Activated CD4-positive, alpha-beta T cell treated with anti-CD3 and anti-CD28 coated beads for 48 hours (primary cell): ENCODE measurements at places on chromosomes 5 and 9.
A peak's percentile ranks its signal among the peaks of the same experiment; 100 is the strongest.

- no peak for DNase-seq
These were observed 47.1 kb upstream of the BOD1 start for GRCh38 chr5:173663352-173664153.

GRCh38 chr9:131685753-131686706 lies 53.8 kb downstream of the RAPGEF1 start:
- DNase-seq: no peak

DNA sequence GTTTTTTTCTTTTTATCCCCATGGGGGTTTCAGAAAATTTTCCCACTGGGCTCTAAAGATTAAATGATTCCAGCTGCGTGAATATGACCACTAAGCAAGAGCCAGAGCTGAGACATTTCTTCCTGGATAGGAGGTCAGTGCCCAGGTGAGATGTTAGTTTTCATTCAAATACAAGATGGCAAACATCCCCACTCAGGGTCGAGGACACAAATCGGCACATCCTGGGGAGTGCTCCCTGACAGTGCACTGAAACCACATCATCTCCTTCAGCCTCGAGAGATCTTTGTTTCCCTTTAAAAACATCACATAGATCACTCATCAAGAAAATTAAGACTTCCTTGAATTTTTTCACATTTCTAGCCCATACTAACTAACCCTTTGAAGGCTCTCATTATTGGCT lies 273.2 kb upstream of the PANK3 start:
- no peak for DNase-seq

GRCh38 chr5:169939731-169940130 lies 40.6 kb downstream of the INSYN2B start:
- DNase-seq: no peak

- DNase-seq: no peak
These were observed 38.4 kb upstream of the PCA3 start for GRCh38 chr9:76725885-76726284.

DNA sequence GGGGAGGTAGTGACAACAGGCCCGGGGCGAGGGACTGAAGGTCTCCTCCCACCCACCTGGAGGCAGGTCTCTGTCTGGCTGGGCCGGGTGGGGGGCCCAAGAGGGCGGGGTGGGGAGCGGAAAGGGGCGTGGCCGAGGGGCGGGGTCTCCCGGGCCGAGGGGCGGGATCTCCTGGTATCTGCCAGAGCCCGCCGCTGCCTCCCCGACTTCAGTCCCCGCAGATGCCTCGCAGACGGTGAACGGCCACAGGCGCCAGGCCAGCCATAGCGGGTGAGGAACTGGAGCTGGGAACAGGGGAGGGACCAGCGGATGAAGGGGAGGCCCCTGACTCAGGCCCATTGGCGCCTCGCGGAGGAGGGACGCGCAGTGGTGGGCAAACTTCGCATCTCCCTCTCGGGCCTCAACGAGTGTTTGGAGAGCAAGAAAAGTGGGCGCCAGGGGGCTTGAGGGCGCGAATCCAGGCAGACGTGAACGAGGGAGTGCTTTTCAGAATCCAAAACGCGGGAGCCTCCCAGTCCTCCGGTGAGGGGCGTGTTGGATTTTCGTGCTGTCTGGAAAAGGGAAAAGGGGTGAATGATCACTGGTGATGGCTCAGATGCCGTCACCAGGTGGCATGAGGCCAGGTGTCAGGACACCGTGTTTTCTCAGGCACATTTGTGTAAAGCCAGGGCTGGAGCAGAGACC lies at the start of gene ADGRD2:
TSS of gene ADGRD2 (plus strand) at position 211 of the 684 bp plus-strand sequence. CDS start 1,216 bp downstream, outside the sequence.
- DNase-seq: peak; percentile 24

GRCh38 chr9:68431307-68431706 lies 74.9 kb downstream of the PGM5 start:
- DNase-seq: no peak

- DNase-seq: peak; percentile 56
These were observed 283.3 kb downstream of the TMEM167A start for GRCh38 chr5:82793808-82794419.

- DNase-seq: peak; percentile 51
These were observed 28.9 kb downstream of the HABP4 start for GRCh38 chr9:96478829-96479371.
